ENCODE measurements at places on chromosomes 16 and 17. TPM values are rescaled to one million over a fixed set of nuclear protein-coding genes. Genes with fewer than 3 reads are reported as not detected.

ABCA9 gene
- total RNA-seq = not detected

TMEM235 gene
- total RNA-seq = not detected

CD300LB gene
- not detected for total RNA-seq

TBX21 gene
- total RNA-seq = not detected

FBXO39 gene
- not detected for total RNA-seq

TMEM92 gene
- total RNA-seq = 0.99 TPM

AURKB gene
- 123 TPM for total RNA-seq

CD300H gene
- total RNA-seq = not detected

CHST6 gene
- 1.4 TPM for total RNA-seq

GINS2 gene
- total RNA-seq = 27.0 TPM

MYO15A gene
- total RNA-seq = not detected

SLC13A2 gene
- not detected for total RNA-seq

TMEM238L gene
- not detected for total RNA-seq

GRCh38 chr17:36514856-36515255 lies 19.8 kb downstream of the MYO19 start:
- no peak for DNase-seq

- no peak for DNase-seq
Observed at GRCh38 chr17:56881685-56882295, 32.1 kb downstream of the TRIM25 start.

- no peak for DNase-seq
Observed at GRCh38 chr17:9179602-9180001, 158.3 kb downstream of the NTN1 start.

GRCh38 chr17:57186226-57187019 lies 69.9 kb upstream of the MSI2 start:
- DNase-seq = peak; percentile 7

GRCh38 chr17:71330099-71330375 lies 790.8 kb upstream of the SOX9 start:
- DNase-seq = no peak

GRCh38 chr16:84943620-84944019 lies 67.7 kb downstream of the ZDHHC7 start:
- peak; percentile 48 for DNase-seq

GRCh38 chr17:75557075-75557851 lies 30.3 kb upstream of the MYO15B start:
- DNase-seq = peak; percentile 96

GRCh38 chr16:76081967-76082366 lies 195.2 kb upstream of the CNTNAP4 start:
- DNase-seq = no peak

DNA sequence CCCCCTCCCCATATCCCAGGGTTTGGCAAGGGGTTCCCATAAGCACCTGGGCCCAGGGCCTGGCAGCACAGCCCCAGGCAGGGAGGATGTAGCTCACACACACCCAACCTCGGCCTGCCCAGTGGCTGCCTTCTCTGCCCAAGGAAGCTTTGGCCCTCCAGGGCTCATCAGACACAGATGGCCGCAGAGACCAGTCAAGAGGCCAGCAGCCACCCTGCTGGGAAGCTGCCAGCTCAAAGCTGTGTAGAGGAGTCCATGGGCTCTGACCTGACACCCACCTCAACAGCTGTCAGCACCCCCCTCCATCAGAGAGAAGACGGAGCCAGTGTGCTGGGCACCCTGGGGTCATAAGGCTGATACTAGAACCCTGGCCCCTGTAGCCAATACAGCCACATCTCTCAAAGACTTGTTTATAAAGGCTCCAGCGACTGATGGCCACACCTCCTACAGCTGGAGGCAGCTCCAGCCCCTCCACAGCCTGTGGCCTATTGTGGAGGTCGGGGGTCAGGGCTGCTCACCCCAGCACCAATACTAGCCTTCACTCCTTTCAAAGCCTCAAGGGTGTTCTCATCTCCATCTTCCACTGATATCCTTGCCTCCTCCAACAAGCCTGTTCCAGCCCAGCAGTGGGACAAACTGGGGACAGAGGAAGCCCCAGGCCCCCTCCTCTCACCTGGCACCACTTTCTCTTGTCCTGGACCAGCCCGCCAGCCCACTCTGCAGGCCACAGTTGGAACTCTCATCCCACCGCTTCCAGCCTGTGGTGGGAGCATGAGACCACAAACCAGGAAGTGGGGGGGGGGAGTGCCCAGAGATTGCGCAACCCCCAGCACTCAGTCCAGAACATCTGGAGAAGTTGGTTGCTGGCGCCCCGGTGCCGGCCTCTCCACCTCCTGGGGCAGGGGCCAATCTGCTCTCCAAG lies 2.2 kb upstream of the MPG start:
- DNase-seq = peak; percentile 63

GRCh38 chr17:335691-336090 lies 16.9 kb downstream of the RPH3AL start:
- DNase-seq = no peak

GRCh38 chr17:70906808-70907207 lies 737.5 kb downstream of the KCNJ2 start:
- DNase-seq = peak; percentile 14

GRCh38 chr17:21362331-21362931 lies 13.7 kb upstream of the KCNJ12 start:
- DNase-seq = no peak

DNA sequence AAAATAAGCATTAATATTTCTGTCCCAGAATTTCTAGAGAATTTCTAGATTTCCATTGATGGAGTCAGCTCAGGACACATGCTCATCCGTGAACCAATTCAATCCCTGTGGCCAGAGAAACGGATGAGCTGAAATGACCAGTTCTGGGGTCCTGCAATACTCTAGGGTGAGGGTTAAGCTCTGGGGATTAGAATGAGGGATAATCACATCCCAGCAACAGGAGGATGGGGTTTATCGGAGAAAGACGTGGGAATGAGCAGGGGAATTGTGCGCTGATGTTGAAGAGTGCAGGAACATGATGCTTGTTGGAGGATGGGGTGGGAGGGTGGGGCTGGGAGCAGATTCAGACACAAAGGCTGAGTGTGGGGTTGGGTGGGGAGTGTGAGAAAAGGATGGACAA lies 64.1 kb downstream of the SLC5A11 start:
- no peak for DNase-seq

- DNase-seq = no peak
Observed at GRCh38 chr16:23900480-23901177, 64.8 kb downstream of the PRKCB start.

GRCh38 chr17:63530557-63531021 lies 7.4 kb downstream of the KCNH6 start:
- DNase-seq = no peak

- DNase-seq = no peak
Observed at GRCh38 chr17:74875977-74876593, 3.3 kb upstream of the FDXR start.

GRCh38 chr17:27631897-27632725 lies 1.1 kb downstream of the LGALS9 start:
- no peak for DNase-seq

GRCh38 chr16:72159386-72159785 lies 12.6 kb downstream of the PMFBP1 start:
- DNase-seq = no peak

GRCh38 chr17:66906321-66907278 lies 57.9 kb upstream of the CACNG4 start:
- DNase-seq = peak; percentile 73
